ENCODE measurements at places on chromosomes 2 and 18.

DNA sequence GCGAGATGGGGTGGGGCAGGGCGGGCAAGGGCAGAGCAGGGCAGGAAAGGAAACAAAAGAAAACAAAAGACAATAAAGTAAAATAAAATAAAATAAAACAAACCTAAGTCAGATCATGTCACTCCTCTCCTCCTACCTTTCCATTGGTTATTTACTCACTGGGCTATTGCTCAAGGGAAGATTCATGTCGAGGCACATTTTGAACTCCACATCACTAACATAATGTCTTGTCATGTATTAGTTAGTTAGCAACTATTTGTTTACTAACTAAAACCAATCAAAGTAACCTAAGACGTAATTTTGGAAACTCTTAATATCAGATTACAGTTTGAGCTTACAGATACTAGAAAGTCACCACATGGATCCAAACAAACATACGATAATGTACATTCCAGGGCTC lies 2.2 kb downstream of the C1D start:
- no peak for DNase-seq
- no peaks in the 10 kb centered on the region for H3K36me3 ChIP-seq
- no peak overlapping the region for H3K27ac ChIP-seq
- H3K27me3 ChIP-seq, result no peaks in the 10 kb centered on the region
- peaks cover 20% of the 10 kb centered on the region for H3K4me1 ChIP-seq

GRCh38 chr18:3119401-3120341 lies 100.1 kb downstream of the MYOM1 start:
- peak overlapping the region; percentile 38 for H3K27ac ChIP-seq
- H3K36me3 ChIP-seq, result no peaks in the 10 kb centered on the region
- no peak overlapping the region for H3K4me3 ChIP-seq
- DNase-seq, result peak; percentile 84

DNA sequence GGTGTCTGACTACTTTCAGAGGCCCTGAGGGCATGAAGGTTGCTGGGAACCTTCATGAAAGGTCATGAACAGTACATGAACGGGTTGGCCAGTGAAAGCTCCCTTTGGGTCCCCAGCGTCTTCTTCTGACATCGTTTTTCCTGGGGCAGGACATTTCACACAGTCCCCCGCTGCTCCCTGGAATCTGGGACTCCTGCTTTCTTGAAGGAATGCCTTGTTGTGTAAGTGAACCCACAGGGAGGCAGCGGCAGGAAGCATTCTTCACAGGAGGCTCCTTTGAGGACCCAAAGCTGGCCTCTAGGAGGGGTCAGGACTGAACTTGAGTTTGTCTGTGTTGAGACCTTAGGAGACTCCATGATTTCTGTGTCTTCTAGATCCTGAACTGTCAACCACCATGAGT lies 144.3 kb downstream of the KCNE4 start:
- no peak overlapping the region for H3K27ac ChIP-seq
- DNase-seq, result no peak
- no peak overlapping the region for H3K4me3 ChIP-seq
- no peaks in the 10 kb centered on the region for H3K36me3 ChIP-seq
- peaks cover 23% of the 10 kb centered on the region for H3K27me3 ChIP-seq

- H3K27me3 ChIP-seq, result no peaks in the 10 kb centered on the region
- peak overlapping the region; percentile 98 for H3K27ac ChIP-seq
- peaks cover 32% of the 10 kb centered on the region for H3K4me1 ChIP-seq
- H3K4me3 ChIP-seq, result peak overlapping the region; percentile 22
Measured at GRCh38 chr18:77054288-77054605, 78.3 kb downstream of the MBP start.
